Forelimb muscle (tissue), 1 donor: ENCODE measurements at places on chromosomes 11 and 22. TPM values are rescaled to one million over a fixed set of nuclear protein-coding genes. Genes with fewer than 3 reads are reported as not detected.

Gene TESMIN
- polyA plus RNA-seq, result 0.53 TPM

DNA sequence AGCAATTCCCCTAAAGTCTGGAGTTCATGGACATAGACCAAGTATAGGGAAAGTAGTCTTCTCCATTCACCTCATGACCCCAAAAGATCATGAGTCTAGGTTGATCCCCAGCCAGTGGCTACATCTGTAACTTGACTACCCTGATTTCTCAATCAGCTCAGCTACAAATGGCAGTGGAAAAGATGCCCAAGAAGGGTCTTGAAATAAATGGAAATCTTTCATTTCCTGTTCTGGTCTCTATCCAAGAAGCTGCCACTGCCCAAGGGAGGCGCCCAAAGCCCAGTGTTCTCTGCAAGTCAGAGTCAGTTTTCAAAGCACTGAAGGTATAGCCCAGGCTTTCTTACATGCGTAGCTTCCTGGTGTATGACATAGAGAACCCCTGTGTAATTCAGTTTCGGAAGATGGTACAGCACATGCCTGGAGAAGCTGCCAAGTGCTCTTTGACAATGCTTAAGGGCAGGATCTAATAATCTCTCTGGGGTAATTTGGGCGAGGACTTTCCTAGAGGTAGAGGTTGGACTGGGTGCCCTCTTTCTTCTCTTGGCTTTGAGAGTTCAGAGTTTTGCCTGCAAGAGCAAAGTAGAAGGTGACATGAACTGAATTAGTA is 101.1 kb downstream of the ADAMTS15 start:
- no peak for DNase-seq

DNA sequence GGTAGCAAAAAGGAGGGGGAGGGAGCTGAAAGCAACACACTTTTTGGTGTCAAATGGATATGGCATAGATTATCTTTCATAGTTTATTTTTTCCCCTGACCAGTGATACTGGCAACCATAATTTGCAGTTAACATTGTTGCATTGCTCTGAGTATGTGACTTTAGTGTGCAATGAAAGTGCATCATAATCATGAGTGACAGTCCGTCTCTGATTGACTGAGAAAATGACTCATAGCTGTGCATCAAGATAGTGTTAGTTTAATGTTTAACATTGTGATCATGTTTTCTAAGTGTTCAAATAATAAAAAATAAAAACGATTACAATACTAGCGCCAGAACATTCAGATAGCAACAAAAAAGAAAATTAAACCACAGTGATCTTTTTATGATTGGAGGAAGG is 952.4 kb upstream of the TENM4 start:
- DNase-seq, result no peak

- no peak for DNase-seq
Observed at GRCh38 chr11:6012035-6012668, 5.4 kb upstream of the OR56A4 start.

- DNase-seq, result no peak
Observed at GRCh38 chr22:48871176-48871840, 956.4 kb downstream of the BRD1 start.

GRCh38 chr11:12792590-12792989 is 118.4 kb downstream of the TEAD1 start:
- no peak for DNase-seq

DNA sequence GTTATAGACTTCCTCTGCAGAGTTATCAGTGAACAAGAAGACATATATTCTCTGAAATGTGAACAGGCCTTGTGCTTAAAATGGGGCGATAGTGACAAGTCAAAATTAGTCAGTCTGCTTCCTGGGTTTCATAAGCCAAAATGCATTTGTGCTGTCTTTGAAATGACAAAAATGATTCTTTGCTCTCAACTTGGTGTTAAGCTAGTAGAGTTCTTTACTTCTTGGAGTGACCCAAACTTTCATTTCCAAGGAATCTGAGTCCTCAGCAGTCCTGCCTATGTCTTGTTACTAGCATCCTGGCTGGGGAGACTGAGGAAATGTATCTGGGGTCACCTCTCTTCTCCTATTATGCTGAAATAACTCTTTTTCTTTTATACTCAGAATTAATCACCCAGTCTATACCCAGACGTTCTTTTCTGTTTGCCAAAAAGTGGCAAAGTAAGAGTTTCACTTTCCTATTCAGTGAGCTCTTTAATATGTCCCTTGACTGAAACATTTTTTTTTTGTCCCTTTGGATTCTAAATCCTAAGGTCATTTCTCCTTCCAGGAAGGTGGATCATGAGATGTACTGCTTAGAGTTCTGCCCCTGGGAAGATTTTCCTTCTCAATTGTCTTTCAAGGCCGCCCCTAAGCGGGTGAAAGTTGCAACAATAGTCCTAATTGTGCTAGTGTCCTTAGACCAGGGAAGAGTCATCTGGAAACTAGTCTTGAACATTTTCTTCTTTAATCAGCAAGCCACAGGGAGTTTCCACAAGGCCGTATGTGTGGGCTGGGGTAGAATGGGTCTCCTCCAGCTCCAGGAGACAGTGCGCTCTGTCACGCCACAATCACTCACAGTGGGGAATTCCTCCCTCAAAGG is 53.0 kb upstream of the RDX start:
- DNase-seq, result no peak
